OCI-M1 (cell line): ENCODE measurements at places on chromosomes 5 and 9.
A peak's percentile ranks its signal among the peaks of the same experiment; 100 is the strongest.

DNA sequence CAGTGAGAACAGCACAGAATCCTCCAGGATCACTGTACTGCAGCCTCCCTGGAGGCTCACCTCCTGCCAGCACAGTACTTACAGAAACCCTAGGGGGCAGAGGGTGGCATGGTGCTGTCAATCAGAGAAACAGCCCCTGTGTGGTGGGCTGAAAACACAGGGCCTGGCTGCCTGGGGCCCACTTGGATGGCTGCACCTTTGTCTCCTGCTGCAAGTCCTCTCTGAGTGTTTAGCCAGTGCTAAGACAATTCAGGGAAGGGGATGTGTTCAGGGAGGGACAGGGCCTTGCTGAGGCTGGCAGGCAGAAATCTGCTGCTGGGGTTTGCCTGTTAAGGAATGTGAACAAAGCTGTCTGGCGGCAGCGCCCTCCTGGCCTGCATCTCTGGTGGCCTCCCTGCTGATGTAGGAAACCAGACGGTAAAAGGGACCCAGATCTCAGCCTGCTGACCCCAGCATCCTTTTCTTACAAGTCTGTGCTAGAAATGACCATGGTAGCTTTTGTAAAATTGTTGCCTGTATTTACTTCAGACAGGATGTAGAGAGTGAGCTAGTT is 39.5 kb downstream of the PRRC2B start:
- no peak for DNase-seq

GRCh38 chr5:21773456-21773855 is 1079.7 kb downstream of the CDH12 start:
- no peak for DNase-seq

GRCh38 chr9:908536-909205 is 67.2 kb downstream of the DMRT1 start:
- DNase-seq, result no peak

DNA sequence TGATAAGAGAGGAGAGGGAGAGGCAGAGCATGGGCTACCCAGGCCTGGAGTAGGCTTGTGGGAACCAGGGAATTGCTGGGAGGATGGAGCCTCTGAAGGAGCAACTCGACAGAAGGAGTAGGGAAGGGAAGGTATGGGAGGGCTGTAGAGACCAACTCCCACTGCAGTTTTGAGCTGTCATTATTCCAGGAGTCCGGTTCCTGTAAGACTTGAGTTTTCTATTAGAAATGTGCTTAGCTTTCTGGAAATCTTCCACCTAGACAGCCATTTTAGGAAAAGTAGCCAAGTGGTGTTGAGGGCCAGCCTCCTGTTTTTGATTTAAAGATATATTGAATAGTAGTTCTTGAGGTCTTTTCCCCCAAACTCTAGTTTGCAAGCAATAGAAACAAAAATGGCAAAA is 323.5 kb downstream of the LRRC70 start:
- no peak for DNase-seq

DNA sequence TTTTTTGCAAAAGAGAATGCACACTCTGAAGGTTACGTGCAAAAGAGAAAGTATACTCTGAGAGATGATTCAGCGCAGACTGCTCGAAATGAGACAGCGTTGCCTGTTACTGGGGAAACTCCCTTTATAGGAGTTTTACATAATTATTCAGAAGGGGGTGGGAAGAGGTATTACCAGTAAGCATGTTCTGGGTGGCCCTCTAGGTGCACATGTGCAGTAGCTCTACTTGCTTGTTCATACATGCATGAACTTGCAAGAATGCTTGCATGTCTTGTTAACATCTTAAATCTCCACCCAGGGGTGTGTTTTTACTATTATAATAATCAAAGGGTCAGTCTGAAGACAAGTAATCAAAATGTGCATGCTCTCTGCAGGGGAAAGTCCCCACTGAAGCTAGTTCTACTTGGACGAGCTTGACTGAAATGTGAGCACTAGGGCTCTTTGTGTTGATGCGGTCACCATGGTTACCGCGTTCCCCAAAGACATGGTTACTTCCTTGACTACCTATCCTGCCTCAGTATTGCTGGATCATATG is 75.5 kb downstream of the SGCD start:
- DNase-seq, result no peak

- DNase-seq, result no peak
These were observed 290.5 kb upstream of the RASA1 start for GRCh38 chr5:86977190-86977589.

GRCh38 chr5:128220841-128221240 is 137.3 kb downstream of the SLC12A2 start:
- no peak for DNase-seq

DNA sequence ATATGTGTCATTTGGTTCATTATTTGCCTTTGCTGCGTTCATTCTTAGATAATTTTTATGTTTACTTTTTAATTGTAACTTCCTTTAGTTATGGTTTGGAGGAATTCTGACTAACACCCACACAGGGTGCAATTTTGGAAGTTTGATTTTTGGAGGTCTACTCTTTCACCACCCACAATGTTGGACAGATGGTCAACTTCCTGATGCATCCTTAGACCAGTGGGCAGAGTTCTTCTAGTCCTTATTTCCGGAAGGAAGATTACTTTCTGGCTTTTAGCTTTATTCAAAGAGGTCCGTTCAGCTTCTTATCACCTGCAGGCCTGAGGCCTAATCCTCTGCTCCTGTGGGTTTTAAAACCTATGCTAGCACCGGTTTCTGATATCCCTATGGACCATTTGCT is 126.7 kb downstream of the MTX3 start:
- DNase-seq, result no peak

- DNase-seq, result no peak
These were observed 55.2 kb downstream of the PLK2 start for GRCh38 chr5:58404734-58405133.

- DNase-seq, result no peak
These were observed 12.4 kb upstream of the NFIB start for GRCh38 chr9:14326264-14326826.

DNA sequence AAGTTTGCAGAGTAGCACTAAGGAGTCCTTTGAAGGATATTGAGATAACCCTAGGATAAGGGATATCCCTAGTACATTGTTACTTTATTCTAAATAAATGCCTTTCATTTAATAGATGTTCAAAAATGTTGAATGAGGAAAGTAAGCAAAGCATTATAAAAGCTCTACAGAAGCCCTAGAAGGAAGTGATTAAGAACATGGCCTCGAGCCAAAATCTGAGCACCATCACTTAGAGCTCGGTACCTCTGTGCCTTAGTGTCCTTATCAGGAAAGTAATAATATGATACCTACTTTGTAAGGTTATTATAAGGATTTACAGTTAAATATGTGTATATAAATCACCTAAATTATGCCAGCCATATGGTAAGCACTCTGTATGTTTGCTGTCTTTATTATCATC is 242.6 kb downstream of the KIAA0825 start:
- DNase-seq, result no peak

- DNase-seq, result no peak
These were observed 129.7 kb downstream of the CEMIP2 start for GRCh38 chr9:71638627-71639026.

- DNase-seq, result no peak
These were observed 3.4 kb downstream of the CCNI2 start for GRCh38 chr5:132750471-132751230.

GRCh38 chr9:1332156-1332555 is 282.0 kb downstream of the DMRT2 start:
- DNase-seq, result no peak

- no peak for DNase-seq
These were observed 315.6 kb downstream of the PRR16 start for GRCh38 chr5:120779674-120780073.

GRCh38 chr9:13550519-13550918 is 271.0 kb upstream of the MPDZ start:
- DNase-seq, result no peak

- peak; percentile 21 for DNase-seq
These were observed 13.6 kb downstream of the MTMR12 start for GRCh38 chr5:32299059-32299677.

GRCh38 chr5:67496051-67496450 is 299.5 kb upstream of the CD180 start:
- DNase-seq, result no peak

DNA sequence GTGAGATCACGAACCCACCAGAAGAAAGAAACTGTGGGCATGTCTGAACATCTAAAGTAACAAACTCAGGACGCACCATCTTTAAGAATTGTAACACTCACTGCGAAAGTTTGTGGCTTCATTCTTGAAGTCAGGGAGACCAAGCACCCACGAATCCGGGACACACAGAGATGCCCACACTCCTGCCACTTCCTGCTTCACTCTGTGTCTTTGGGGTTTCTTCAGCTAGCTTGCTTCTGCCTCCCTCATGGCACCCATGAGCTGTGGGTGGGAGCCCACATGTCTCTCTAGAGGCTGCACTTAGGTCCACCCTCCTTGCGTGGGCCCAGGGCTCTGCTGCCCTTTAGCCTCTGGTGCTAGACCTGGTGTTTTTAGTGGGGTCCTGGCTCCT is 61.2 kb upstream of the CNOT6 start:
- DNase-seq, result no peak
